ENCODE measurements at places on chromosomes 1 and 21.
A peak's percentile ranks its signal among the peaks of the same experiment; 100 is the strongest.

DNA sequence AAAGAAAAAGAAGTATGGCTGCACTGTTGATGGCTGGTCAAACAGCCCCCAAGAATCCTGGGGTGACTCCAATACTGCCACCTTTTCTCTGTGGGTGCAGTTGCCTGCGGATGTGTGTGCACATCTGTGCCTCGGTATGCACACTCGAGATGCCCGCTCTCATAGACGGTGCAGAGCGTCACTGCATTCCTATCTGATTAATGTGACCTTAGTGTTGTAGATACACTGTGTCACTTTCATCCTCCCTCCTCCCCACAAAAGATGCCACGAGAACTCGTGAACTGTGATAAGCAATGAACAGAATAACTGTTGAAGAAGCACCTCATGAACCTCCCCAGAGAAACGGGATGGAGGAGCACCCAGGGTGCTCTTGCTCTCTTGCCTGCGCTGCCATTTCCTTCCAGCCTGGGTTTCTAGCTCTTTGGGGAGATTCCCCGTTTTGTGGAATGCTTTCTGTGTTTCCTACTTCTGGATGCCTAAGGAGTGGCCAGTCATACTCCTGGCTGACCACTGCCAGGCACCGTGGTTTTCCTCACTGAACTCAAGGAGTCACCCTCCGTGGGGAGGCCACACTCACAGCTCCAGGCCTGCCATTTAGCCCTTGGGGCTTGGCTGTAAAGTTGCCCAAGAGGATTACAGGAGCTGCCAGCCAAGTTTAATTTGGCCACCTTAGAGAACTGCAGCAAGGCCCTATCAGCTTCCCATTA is 32.0 kb downstream of the NTPCR start:
- no peak for DNase-seq

GRCh38 chr1:95340061-95340460 is 106.1 kb downstream of the RWDD3 start:
- no peak for DNase-seq

GRCh38 chr1:207268337-207268736 is 53.1 kb upstream of the CD55 start:
- DNase-seq, result no peak

GRCh38 chr1:17617787-17618557 is 78.5 kb downstream of the ARHGEF10L start:
- DNase-seq, result no peak

DNA sequence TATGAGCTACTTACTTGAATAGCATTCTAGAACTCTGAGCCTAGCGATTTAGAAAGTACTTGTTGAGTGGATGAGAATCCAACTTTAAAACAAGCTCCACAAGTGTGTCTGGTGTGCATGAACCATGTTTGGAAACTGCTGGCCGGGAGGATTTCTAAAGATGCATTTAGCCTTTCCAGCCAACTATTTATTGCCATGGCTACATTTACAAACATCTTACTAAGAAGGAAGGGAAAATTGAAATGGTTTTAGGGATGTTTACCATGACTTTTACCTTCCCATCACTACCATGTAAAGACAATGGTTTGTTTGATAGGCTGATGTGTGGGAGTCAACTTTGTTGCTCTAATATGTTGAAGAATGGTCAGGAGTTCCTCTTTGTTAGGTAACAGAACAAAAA is 37.7 kb upstream of the ARHGAP29 start:
- DNase-seq, result no peak

GRCh38 chr1:66342707-66343106 is 191.2 kb upstream of the SGIP1 start:
- DNase-seq, result no peak

DNA sequence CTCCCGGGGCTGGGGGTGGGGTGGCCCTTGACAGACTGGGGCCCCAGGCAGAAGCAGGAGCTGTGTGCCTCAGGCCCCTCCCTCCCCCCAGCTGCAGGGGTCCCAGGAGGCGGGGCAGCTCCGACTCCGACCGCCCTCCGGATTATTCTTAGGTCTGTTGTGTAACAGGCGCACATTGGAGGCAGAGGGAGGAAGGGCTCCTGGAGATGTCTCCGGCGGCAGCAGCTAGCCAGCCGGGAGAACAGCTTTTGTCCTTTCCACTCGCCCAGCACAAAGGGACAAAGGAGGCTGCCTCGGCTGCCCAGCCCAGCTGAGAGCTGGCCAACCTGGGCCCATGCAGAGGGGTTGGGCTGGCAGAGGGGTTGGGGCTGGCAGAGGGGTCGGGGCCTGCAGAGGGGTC is 29.7 kb upstream of the PLCH2 start:
- no peak for DNase-seq

- peak; percentile 45 for DNase-seq
These were observed 2.7 kb downstream of the GRHL3 start for GRCh38 chr1:24321697-24322469.

GRCh38 chr1:81592233-81592632 is 208.5 kb upstream of the ADGRL2 start:
- no peak for DNase-seq

- no peak for DNase-seq
These were observed 32.3 kb upstream of the C1orf174 start for GRCh38 chr1:3932156-3932919.

GRCh38 chr1:167774710-167775109 is 52.9 kb downstream of the MPZL1 start:
- no peak for DNase-seq

GRCh38 chr1:11535761-11536572 is 57.0 kb downstream of the DISP3 start:
- no peak for DNase-seq

DNA sequence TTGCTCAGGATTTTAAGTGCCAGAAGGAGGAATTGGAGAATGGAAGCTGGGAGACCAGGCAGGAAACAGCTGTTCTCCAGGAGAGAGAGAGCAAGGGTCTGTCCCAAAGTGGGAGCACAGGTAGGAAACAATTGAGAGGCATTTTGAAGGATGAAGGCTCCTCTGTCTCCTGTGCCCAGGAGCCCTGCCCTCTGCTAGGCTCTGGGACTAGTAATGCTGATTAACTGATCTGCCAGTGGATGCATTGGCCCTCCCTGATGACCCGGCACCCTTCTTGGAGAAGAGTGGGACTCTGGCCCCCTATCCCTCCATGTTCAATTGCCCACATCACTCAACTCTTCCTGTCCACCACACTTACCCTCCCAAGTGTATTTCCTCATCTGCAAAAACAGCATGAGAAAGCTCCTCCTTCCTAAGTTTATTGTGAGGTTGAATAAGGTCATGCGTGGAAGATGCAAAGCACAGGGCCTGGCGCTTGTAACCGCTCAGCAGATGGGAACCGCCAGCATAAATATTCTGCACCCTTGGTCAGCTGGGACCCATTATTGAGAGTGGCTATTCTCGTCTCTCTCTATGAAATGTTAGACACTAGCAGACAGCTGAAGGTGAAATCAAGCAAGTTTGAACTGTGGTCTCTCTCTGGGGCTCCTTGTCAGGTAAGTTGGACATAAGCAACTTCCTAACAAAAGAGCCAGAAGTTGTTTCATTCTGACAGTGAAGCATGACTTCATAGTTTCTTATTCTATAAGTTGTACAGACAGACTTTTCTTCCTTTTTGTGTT is 63.0 kb upstream of the ANGPTL1 start:
- no peak for DNase-seq

DNA sequence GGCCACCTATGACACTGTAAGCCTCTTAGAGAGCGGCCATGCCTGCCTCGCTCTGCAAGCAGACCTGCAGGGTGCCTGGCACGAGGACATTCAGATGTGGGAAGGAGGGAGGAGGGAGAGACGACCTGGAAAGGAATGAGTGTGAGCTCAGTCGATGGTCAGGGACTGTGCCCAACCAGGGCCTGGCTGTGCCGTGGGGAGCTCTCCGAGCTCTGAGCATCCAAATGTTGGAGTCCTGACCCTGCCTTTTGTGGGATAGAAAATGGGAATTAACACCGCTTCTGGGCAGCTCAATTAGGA is 7.3 kb downstream of the CSTB start:
- DNase-seq, result no peak

- no peak for DNase-seq
These were observed 24.7 kb upstream of the PEF1 start for GRCh38 chr1:31669433-31669785.

GRCh38 chr1:162145280-162145965 is 75.9 kb downstream of the NOS1AP start:
- no peak for DNase-seq

DNA sequence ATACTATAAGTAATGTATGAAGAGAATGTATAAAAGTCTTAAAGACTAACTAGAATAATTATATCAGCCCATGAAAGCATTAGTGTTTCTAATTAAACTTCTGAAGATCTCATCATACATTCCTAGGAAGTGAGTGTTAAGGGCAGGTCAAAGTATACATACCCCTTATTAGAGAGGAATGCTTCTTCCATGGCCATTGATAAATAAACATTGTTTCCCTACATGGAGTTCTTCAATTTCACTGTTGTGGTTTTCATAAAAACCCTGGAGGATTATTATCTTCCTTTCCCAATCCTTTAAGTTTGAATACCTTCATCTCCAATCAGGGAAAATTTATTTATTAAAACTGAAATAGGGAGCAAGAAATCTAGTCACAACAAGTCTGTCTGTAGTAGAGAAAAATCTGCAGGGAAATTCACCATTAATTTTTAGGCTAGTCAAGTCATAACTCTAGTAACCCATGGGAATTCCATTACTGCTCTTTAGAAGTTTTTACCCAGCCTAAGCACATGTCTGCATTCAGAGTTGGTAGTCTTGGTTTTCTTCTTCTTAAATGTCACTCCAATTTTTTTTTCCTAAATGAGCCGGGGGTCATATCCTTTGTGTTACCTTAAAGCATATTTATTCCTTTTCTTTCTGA is 147.0 kb downstream of the TNFSF18 start:
- DNase-seq, result no peak

DNA sequence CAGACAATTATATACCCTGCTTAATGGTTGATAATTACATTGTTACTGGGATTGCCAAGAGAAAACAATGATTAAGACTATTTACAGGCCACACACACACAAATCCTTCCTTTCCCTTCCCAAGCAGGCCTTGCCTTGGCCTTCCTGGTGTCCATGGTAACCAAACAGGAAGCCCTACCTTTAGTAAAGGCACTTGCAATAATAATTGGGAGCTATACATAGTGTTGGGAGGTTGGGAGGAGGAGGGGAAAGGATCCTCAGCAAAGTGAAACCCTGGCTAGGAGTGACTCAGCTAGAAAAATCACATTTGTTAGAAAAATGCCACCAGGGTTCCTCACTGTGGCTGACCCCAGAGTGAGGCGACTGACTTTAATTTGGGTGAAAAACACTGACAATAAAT is 122.3 kb upstream of the ADAR start:
- no peak for DNase-seq

DNA sequence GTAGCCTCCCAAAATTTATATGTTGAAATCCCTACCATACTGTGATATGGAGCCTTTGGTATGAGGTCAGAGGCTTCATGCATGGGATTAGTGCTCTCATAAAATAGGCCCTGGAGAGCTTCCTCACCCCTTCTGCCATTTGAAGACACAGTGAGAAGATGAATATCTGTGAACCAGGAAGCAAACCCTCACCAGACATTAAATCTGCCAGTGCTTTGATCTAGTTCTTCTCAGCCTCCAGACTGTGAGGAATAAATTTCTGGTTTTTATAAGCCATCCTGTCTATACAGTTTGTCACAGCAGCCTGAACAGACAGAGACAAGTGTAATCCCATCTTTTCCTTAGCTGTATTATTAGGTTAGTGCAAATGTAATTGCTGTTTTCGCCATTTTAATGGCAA is 88.4 kb downstream of the OLFML2B start:
- no peak for DNase-seq

- no peak for DNase-seq
These were observed 300.7 kb upstream of the RGS18 start for GRCh38 chr1:191857600-191857999.

DNA sequence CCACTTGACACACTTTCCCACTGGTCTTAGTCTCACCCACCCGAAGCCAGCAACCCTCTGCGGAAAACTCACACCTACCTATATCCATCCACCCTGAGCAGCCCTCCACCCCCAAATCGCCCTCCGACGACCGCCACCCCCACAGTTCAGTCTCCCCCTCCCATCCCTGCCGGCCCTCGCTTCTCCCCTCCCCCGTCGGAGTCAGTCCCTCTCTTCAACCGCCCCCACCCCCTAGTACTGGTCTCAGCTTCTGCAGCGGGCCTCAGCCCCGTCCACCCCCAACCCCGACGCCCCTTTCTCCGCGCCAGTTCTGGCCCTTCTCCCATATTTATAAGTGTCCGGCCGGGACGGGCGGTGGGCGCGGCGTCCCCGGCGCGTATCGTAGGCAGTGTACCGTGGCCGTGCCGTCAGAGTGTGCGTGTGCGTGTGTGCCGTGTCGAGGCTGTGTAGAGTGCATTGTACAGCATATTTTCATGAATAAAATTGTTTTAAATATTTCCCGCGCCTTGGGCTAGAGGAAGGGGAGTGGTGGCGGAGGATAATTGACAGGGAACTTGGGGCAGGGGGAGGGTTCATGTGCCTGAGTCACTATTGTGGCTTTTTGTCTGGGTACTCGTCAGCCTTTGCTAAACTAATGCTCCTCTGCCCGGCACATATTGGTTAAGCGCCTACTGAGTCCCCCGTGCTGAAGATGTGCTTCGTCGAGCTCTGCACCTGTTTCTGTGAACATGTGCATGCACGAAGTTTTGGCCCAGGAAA is 22.0 kb downstream of the FOXO6 start:
- peak; percentile 31 for DNase-seq

GRCh38 chr1:1088801-1089680 is 14.9 kb upstream of the RNF223 start:
- no peak for DNase-seq

- DNase-seq, result no peak
These were observed 206.1 kb downstream of the BACH1 start for GRCh38 chr21:29504751-29505321.

GRCh38 chr1:244183037-244183436 is 132.0 kb downstream of the ZBTB18 start:
- DNase-seq, result no peak

GRCh38 chr1:22163137-22163536 is 20.2 kb upstream of the WNT4 start:
- DNase-seq, result no peak

DNA sequence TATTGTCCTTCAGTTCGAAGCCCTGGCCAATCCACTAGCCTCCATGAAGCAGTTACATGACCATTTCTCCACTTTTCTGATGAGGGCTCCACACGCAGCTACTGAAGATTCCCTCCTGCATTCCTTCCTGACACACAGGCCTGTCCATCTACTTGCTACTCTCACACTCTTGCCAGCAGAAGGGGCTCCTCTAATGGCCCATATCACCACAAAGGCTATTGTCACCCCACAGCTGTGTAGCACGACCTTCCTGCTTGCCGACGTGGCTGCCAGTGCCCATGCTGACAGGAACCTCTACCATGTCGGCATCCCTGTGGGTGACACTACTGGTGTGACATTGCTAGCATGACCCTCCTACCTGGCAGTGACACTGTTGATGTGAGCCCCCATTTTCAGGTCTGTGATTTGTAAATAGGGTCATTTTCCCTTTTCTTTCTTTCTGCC is 1528.6 kb upstream of the TPTE start:
- DNase-seq, result no peak

DNA sequence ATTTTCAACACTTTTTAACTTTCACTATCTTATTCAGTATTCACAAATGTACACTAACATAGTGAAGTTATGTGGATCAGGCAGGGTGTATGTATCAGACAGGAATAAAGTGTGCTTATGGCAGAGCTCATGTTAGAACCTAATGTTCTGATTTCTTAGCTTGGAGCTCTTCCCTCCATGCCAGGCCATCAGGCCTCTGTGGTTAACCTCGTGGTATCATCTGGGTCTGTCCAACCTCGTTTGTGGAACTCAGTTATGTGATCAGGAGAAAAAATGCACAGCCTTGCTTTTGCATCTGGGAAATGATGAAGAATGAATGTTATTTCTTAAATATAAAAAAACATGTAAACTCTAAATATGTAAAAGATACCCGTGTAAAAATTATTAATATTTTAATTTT is 86.9 kb downstream of the MPZL1 start:
- DNase-seq, result no peak

GRCh38 chr1:179805291-179806195 is 62.5 kb downstream of the FAM163A start:
- DNase-seq, result no peak

Data from activated CD4-positive, alpha-beta T cell treated with anti-CD3 and anti-CD28 coated beads, Interleukin-2, amount 50 U/mL, for 4 hours (primary cell).